ENCODE measurements at places on chromosomes 4 and X.

DNA sequence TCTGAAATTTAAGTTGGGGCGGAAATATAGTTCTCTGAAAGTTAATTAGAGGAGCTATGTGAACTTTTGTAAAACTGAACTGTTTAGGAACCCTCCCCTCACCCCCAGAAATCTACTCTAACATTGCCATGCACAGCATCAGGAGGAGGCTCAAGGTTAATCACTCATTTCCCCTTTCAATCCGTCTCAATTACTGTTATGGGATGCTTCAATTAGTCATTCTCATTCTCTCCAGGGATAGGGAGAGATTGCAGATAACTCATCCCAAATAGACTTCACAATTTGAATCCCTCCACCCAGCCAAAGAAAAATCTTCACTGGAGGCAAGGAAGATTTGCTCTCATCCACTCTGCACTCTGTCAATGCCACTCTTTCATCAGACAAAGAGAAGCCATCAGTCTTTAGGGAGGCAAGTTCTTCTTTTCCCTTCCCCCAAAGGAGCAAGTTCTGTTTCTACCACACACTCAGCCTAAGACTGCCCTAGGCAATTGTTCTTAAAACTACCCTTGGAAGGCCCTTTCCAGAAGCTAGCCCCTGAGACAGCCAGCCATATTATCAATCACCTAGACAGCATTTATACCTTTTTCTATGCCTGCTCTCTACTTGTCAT is 140.4 kb downstream of the SLC10A7 start:
- no peak for DNase-seq

- DNase-seq: no peak
Measured at GRCh38 chrX:21812628-21813027, 26.8 kb upstream of the MBTPS2 start.

DNA sequence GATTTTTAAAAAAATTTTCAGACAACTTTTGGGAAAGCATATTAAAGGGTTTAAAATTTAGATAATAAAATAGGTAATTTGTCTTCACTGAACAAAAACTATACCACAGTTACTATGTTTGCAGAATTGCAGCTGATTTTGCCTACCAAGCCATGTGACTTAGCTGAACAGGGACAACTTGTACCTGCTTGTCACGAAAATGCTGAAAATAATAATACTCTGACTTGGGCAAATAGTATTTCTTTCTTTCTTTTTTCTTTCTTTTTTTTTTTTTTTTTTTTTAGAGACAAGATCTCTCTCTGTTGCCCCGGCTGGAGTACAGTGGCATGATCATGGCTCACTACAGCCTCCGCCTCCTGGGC is 225.2 kb upstream of the PPP1R2C start:
- no peak for DNase-seq

DNA sequence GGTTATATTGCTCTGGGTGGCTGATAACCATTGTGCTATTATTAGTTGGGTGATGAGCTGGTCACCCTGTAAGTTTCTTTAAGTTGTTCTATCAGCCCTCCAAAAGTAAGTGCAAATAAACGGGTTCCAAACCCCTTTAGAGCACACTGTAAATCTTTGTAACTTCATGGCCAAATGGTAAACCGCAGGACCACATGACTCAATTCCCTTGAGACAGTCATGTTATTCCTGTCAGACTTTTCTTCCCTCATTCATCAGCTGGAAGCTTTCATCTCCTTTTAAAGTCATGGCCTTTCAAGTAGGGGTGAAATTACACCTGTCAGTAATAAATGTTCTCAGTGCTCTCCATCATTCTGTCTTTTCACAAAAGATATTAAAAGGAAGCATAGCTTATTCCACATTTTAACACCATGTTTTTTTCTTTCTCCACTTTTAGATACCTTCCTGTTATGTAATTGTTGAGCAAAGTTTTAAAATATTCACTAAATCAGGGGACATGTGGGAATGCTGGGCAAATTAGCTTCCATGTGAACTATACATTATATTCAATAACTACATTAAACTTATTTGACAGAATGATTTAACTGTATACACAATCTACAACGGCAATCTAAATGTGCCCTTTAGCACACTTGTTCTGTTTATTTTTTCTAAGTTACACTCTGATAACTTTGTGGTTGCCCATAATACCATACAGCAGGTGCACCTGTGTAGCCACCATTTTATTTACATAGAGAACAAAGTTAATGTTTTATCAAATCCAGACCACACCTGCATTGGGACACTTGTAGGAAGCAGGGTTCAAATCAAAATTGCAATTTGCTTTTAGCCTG is 275.5 kb downstream of the CFAP299 start:
- DNase-seq: no peak

GRCh38 chr4:57424232-57424897 is 314.2 kb upstream of the IGFBP7 start:
- DNase-seq: no peak

DNA sequence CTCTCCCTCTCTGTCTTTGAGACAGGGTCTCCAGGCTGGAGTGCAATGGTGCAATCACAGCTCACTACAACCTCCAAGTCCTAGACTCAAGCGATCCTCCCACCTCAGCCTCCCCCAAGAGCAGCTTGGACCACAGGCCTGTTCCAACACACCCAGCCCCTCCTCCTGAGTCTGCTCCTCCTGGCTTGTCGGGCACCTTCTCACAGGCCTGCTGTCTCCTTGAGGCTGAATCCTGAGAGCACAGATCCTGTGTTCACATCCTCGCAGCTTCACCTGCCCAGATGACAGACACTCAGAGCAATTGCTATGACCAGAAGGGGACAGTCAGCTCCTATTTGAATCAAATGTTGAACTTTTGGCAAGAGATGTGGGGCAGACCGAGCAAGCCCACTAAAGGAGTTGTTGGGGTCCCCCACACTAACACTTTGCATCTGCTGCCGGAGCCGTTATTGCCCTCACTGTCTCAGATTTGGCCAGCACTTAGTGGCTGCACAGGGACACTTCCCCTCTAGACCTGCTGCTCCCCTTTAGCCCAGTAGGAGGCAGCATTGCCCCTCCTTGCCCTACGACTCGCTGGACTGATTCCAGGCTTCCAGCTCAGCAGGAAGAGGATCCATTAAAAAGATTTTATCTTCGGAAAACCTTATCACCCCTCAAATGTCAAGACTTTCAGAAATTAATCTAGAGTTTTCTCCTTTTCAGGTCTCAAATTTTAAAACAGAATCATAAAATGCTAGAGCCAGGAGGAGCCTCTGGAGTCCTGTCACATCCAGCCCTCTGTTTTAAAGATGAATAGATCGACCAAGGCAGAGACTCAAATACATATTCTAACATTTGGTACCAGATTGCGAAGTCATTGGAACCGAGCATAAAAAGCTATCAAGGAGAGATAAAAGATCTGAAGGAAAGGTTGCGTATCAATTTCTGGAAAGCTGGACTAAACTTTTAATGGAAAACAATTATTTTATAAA is 113.7 kb downstream of the USP46 start:
- peak; percentile 75 for DNase-seq

DNA sequence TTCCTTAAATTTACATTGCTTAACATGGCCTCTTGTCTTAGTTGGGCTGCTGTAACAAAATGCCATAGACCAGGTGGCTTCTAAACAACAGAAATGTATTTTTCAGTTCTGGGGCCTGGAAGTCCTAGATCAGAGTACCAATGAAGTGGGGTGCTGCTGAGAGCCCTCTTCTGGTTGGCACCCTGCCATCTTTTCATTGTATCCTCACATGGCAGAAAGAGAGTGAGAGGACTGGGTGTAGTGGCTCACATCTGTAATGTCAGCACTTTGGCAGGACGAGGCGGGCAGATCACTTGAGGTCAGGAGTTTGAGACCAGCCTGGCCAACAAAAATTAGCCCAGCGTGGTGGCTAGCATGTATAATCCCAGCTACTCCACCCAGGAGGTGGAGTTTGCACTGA is 12.0 kb upstream of the KLB start:
- no peak for DNase-seq

DNA sequence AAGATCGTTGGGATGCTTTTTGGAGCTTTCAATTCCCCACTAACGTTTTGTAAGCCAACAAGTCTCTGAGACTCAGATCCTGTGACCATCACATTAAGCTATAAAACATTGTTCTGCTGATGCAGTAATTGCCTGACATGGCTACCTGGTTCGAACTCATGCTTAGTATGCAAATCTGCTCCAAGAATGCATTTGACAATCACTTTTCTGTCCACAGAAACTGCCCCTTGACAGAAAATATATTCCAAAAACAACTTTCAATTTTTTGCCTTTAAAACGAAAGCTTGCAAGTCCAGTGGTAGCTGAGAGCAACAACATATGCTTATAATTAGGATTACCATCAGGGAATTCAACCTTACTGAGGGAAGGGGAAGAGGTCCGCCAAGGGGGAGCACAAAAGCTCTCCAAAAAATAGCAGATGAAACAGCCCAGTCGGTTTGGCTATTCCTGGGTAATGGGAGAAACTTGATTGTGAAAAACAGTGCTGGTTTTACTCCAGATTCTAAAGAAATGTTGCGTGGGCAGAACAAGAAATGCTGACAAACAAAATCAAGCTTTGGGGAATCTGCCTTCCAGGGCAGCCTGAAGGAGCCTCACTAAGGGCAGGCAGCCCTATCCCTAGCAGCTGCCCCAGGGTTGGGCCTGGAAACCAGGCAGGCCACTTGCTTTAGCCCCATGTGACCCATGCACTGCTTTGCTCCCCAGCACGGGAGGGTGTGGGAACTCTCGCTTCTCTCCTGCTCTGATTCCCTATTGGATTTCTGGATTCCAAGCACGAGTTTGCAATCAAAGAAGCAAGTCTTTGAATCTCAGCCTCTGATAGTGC is 160.7 kb upstream of the LDB2 start:
- no peak for DNase-seq

DNA sequence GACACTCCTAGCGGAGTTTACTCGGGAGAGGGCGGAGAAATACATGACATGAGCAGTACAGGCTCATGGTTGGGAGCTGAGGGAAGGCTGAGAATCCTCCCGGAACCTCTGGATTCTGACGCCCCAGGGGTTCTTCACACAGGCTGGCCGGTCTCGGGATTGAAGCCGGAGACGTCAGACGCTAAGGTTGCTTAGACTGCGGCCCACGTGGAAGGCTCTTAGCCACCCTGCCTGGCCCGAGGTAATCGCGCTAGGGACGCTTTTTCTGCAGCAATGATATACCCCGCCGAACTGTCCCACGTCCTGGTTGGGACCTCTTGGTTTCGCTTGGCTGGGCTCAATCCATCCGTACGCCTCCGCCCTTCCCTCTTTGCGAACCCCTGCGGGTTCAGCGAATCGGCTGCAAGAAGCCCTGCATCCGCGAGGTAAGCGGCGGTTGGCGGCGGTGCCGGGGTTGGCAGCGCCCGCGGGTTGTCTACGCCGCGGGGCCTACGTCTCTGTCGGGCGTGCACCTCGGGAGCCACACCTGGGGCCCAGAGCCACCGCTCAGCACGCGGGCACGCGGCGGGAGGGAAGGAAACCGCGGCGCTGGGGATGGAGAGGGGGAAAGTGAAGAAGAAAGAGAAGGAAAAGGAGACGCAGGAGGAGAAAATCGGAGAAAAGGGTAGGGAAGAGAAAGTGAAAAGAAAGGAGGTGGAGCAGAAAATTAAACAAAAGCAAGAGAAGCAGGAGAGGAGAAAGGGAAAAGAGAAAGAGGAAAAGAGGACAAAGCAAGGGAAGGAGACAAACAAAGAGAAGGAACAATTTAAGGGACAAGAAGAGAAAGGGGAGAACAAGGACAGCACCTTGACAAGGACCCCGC is at the start of gene ARL9:
TSS of gene ARL9 (plus strand) at position 523 of the 862 bp plus-strand sequence. CDS start at position 595, 72 bp downstream.
- peak; percentile 68 for DNase-seq

- no peak for DNase-seq
Measured at GRCh38 chr4:11525085-11525484, 96.4 kb upstream of the HS3ST1 start.

GRCh38 chr4:14143892-14144291 is 516.4 kb upstream of the BOD1L1 start:
- DNase-seq: no peak

GRCh38 chrX:103831803-103832544 is at the start of gene RAB9B:
TSS of gene RAB9B (minus strand) at chrX:103832257. CDS start at chrX:103825784, 6,473 bp downstream.
- DNase-seq: peak; percentile 66

DNA sequence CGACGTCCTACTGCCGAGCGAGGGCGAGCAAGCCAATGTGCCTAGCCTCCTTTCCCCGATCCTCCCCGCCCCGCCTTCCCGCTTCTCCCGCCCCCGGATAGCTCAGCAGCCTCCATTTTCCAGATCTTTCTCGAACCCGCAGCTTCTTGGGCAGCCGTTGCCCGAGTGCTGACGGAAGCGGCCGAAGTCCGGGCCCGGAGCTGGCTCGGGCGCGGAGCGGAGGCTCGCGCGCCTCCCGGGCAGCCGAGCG is 172 bp upstream of the HSPA4L start:
- peak; percentile 84 for DNase-seq

DNA sequence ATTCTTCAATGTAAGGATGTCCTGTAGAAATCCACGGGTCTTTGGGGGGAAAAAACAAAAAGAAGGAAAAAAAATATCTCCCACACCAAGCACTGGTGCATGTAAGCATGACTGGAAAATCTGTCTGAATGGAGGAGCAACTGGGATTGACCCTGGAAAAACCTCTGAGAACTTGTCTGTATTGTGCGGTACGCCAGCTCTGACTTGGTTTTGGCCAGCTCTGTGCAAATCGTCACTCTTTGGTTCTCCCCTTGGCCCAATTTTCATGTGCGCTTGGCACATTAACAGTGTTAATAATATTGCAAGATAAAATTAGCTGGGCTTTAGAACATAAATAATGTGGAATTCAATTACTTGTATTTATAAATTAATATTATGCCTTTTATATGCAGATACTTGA is 231.2 kb upstream of the HAND2 start:
- no peak for DNase-seq

DNA sequence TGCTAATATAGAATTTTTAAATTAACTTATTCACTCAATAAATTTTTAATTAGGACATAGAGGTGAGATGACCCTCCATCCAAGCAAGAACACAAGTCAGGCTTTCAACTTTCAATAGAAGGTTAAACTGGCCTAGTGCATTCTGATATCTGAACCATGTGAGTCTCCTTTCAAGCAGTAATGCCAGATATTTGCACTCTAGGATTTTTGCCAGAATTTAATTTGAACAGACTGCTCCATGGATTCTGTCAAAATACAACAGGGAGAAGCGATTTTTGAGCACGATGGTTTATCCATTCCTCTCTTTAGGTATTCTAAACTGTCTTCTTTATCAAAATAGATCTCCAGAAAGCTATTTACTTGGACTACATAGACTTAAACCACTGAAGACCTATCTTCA is 72.0 kb upstream of the DCLK2 start:
- DNase-seq: no peak

- no peak for DNase-seq
Measured at GRCh38 chrX:149652232-149652981, 20.8 kb upstream of the TMEM185A start.
